ENCODE measurements at places on chromosomes 7 and 10.

DNA sequence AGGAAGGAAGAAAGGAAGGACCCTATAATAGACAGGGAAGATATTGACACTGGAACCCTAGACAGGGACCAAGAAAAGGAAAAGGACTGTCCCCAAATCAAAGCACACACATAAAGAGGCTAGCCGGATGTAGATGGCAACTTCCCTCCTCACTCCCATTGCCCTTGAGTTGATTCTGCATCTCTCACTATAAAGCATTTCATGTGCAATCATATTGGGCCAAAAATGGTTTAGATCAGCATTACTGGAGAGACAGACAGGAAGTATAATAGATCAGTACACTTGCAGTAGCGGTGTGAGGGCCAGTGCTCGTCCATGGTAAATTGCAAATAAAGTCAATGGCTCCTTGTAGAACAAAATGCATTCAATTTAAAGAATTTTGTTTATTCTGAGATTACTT, 8.4 kb downstream of the IFIT3 start:
- no peak for DNase-seq

DNA sequence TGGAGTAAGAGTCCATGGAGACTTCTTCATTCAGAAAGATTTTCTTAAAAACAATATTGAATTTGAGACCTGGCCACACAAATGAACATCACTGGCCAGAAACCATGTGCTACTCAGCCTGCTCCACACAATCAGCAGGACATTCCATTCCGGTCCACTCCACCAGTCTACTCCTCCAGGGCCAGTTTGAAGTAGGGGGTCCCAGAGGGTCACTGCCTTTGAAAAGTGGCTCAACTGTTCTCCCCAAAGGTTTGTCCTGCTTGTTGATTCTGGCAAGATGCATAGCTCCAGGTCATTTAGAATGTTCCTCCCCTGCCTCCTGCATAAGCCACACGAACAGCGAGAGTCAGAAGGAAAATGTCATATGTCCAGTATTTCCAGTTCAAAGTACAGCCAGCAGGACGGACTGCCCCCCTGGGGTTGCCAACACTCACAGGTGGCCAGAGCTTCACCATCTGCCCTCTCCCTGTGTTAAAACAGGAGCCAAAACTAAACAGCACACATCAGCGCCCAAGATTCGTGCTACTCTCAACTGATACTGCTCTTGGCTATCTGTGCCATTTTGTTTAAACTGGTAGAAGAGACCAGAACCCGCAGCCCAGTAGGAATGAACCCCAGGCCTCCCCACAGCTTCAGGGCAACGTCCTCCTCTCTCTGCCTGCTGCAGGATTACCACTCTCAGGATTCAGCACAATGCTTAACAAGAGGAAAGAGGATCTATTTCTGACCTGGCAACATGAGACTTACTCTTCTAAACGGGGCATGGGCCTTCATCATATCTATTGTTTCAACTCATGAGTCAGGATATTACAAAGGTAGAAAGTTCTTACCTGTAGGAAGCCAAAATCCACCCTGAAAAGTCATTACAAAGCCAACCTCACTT, 11.3 kb downstream of the GRB10 start:
- DNase-seq = no peak

GRCh38 chr10:101639141-101639900, 51.2 kb downstream of the DPCD start:
- no peak for DNase-seq

GRCh38 chr7:82964150-82964882, 198.4 kb downstream of the PCLO start:
- DNase-seq = no peak

DNA sequence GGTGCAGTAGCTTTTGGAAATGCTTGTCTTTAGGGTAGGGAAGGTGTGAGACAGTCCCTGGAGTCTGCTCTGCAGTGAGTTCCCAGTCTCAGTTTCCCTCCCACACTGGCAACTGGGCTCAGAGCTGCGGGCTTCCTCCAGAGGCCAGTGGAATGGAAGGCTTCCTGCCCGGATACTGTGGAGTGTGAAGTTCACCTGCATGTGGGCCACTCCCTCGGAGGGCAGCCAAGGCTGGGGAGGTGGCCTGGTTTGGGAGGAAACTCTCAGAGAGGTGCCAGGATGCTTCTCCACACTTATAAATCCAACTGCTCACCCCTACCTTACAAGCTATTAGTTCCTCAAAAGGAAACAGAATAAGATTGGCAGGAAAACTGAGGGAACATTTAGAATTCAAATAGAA, 18.1 kb upstream of the UBE2H start:
- no peak for DNase-seq

GRCh38 chr7:43906331-43907010, at the start of gene URGCP:
Gene URGCP (minus strand): TSS chr7:43906596. CDS start chr7:43906575, 21 bp downstream.
- no peak for DNase-seq

- no peak for DNase-seq
Observed at GRCh38 chr7:18565337-18565736, 69.8 kb downstream of the HDAC9 start.

DNA sequence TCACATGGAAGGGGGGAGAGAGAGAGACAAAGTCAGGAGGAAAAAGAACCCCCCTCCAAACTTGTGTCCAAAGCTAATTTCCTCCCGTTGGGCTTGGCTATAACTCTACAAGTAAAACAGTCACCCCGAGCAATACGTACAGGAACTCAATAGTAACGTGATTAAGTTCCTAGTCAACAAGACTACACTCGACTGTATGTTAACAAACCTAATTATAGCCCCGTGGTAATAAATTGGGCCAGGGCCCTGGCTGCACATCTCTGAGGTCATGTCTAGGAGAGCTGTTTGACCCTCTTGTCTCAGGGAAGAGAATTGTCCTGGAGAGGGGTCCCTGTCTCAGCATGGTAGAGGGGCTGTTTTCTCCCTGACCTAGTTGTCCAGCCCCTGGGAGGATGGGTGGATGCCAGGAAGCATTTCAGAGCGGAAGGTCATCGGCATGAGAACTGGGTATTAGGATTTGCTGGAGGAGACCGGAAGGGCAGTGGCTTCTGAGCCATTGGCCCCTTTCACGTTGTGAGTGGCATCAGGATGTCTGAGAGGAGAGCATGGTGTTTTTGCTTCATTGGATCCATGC, 60.2 kb upstream of the COMTD1 start:
- no peak for DNase-seq

GRCh38 chr10:60980997-60981396, 37.0 kb upstream of the RHOBTB1 start:
- no peak for DNase-seq

GRCh38 chr10:95547791-95548435, 13.3 kb downstream of the SORBS1 start:
- DNase-seq = no peak

DNA sequence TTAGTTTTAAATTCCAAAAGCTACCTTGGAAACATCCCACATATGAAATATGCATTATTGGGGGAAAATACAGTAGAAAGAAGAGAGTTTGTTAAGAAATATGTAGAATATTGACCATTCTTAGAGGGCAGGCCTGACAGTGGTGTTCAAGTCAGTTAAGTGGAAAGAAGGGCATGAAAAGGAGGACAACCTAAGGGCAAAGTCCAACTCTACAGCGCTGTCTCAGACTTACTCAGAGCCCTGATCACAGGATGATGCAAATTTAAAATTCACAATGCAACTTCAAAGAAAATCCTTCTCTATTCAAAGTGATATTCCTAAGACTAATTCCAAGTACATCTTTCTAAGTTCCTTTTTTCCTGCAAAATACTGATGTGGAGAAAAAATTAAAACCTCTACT, 139.1 kb upstream of the LRRTM3 start:
- DNase-seq = no peak

DNA sequence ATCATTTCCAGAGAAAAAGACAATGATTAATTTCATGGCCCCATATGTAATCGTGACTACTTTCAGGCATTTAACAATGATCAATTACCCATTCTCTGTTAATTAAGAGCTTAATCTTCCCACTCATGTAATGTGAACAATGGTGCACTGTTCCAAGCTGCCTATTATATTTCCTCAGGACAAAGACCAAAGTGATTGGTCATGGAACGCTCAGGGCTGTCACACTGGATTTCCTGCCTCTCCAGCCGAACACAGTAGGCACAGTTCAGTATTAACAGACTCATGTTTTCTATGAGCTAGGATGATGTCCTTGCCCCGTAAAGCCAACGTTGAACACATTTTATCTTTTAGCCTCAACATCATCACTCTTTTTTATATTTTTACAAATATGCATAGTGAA, 142.7 kb upstream of the FZD8 start:
- no peak for DNase-seq

DNA sequence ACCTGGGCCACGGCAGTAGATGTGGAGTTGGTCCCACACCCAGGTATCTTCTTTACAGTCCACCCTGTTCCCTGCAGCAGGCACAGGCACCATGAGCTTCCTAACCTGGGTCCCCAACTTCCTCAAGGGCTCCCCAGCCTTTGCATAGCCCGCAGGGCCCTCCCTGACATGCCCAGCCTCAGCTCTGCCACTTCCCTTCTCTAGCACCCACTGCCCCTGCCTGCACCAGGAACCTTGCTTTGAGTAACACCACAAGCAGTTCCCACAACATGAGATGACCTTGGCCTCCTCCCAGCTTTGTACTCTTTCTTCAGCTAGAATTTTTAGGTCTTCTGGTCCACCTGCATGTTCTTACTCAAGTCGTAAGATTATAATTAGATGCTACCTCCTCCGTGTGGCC, 92.2 kb upstream of the ZPBP start:
- DNase-seq = no peak

- DNase-seq = no peak
Observed at GRCh38 chr7:158602041-158602440, 14.4 kb upstream of the PTPRN2 start.

GRCh38 chr7:42314696-42315095, 77.7 kb upstream of the GLI3 start:
- no peak for DNase-seq

GRCh38 chr10:93386631-93387369, 95.3 kb downstream of the MYOF start:
- DNase-seq = no peak

- DNase-seq = no peak
Observed at GRCh38 chr10:34599026-34599795, 215.9 kb downstream of the PARD3 start.

GRCh38 chr7:134787064-134787463, 7.6 kb downstream of the CALD1 start:
- DNase-seq = no peak
